ENCODE measurements at places on chromosomes 12 and 14. TPM values are rescaled to one million over a fixed set of nuclear protein-coding genes. Genes with fewer than 3 reads are reported as not detected.

The PLEKHD1 gene
- total RNA-seq = 0.05 TPM

The ANGEL1 gene
- total RNA-seq = 15.3 TPM

- peak; percentile 47 for DNase-seq
Observed at GRCh38 chr12:3218228-3219171, 141.3 kb downstream of the TSPAN9 start.

GRCh38 chr14:91985008-91985407 lies 37.5 kb upstream of the FBLN5 start:
- no peak for DNase-seq

- no peak for DNase-seq
Observed at GRCh38 chr12:77777274-77777673, 53.4 kb upstream of the NAV3 start.

Measured in colonic mucosa (tissue), 4 donors.